ENCODE measurements at places on chromosomes 3 and 15.

DNA sequence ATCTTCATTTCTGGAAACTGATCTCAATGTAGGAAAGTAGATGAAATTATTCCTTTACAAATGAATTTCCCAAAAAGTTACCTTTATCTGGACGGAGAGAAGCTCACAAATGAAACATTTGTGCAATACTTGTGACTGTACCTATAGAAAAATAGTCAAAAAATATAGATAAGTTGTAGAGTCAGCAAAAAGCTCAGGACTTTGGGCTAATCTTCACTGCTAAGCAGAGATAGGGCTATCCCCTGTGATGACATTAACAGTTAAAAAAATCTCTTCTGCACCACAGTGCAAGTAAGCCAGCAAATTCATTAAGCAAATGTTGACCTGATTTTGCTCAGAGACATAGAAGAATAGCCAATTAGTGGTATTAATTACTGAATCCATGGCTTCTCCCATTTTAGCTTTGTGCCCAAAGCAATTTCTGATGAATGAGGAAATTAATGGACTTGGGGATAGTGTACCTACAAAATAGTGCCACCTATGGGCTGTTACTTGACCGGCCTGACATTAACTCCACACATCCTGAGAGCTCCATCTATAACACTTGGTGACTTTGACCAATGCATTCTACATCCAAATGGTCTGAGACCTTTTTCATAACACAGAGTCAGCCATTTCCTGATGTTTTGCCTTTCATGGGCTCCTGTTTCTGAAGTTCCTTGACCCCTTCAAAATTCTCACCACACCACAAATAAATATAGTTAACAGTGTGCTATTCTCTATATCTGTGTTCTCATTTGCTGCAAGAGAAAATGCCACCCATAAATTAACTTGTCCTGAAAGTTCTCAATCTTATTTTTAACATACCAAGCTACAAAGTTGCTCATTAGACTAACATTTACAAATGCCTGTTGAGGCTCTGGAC lies 105.0 kb downstream of the SSR3 start:
- DNase-seq = no peak

GRCh38 chr15:62149729-62150128 lies 15.4 kb downstream of the C2CD4B start:
- no peak for DNase-seq

- no peak for DNase-seq
These were observed 11.7 kb upstream of the ZNF148 start for GRCh38 chr3:125386811-125387210.

- DNase-seq = no peak
These were observed 147.0 kb downstream of the MEIS2 start for GRCh38 chr15:36953346-36953745.

DNA sequence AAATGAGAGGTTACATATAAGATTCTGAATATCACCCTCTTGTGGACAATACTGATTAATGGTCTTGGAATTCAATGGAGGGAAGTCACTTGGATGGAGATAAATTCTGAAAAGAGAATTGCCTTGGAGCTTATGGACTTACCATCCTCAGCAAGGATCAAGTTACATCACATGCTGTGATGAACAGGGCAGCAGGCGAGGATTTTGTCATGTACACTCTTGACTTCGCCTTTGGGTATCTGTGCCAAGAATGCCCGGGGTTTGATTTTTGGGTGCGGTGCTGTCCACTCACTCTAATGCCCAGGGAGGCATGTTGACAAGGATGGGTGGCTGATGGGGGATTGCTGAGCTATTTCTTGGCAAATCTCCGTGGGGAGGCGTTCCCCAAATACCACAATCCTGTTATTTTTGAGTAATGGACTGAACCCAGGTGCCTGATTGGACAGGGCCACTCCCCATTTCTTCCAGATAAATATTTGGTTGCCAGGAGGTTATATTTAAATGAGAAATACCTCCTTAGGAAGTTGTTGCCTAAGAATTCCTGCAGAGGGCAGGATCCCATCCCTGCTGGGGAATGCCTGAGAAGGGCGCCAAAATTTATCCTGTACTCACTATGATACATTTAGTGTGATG lies 96.3 kb downstream of the TPRG1 start:
- no peak for DNase-seq

DNA sequence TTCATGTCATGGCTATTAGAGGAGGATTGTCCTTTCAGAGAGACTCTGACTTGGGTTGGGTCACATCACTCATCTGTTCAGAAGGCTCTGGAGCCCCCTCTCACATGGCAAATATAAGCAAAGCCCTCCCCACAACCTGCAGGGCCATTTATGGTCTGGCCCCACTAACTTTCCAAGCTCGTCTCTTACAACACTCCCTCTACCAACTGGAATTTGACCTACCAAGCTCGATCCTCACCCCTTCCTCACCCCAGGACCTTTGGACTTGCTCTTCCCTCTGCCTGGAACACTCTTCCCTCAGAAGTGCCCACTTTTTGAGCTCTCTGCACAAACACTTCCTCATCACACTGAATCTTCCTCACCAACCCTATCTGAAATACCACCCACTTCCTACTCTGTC lies 14.2 kb upstream of the PXYLP1 start:
- DNase-seq = no peak

DNA sequence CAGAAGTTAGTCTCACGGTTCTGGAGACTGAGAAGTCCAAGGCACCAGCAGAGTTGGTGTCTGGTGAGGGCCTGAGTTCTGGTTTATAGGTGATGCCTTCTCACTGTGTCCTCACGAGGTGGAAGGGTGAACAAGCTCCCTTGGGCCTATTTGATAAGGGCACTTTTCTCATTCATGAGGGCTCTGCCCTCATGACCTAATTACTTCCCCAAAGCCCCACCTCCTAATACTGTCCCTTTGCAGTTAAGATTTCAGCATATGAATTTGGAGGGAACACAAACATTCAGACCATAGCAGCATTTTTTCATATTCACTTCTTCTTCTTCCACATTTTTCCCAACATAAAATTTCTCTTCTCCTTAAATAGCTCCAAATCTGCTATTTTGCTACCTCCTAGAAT lies 41.5 kb downstream of the TMEM41A start:
- DNase-seq = no peak

Measured in naive thymus-derived CD8-positive, alpha-beta T cell (primary cell).